NCI-H1105 (cell line): ENCODE measurements at places on chromosomes 2 and 18.

DNA sequence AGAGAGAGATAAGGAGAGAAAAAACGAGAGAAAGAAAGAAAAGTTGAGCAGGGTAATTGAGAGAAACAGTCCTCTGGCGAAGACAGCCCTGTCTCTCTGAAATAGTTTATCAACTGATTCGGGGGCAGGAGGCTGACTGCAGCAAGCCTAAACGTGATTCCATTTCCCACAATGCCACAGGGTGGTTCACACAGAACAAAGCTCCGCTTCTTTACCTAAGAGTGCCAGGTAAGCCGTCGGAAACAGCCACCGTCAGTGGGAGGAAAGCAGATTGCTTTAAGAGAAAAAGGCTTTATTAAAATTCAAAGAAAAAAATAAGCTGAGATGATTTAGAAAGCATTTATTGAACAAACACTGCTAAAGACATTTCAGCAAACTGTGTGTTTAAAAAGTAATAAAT is 271.4 kb upstream of the POU3F3 start:
- no peak for DNase-seq

DNA sequence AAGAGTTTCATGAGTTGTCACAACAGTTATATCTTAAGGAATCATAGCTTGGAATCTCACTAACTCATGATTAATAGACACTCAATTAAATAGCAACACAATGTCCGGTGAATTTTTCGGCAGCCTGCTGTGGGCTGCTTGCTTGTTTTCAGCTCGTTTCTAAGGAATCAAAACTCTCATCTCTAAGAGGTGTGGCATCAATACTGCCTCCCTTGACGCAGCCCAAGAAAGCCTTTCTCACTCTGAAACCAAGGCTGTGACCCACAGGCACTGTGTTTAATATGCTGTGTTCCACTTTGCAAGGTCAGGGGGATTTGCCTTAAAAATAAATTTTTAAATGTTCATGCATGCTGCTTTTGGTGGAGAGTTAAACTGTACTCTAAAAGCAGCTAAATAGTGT is 5.4 kb downstream of the DCC start:
- no peak for DNase-seq

GRCh38 chr18:74451148-74451547 is 6.0 kb downstream of the DIPK1C start:
- no peak for DNase-seq

- no peak for DNase-seq
Observed at GRCh38 chr2:80293039-80293438, 11.5 kb downstream of the LRRTM1 start.

DNA sequence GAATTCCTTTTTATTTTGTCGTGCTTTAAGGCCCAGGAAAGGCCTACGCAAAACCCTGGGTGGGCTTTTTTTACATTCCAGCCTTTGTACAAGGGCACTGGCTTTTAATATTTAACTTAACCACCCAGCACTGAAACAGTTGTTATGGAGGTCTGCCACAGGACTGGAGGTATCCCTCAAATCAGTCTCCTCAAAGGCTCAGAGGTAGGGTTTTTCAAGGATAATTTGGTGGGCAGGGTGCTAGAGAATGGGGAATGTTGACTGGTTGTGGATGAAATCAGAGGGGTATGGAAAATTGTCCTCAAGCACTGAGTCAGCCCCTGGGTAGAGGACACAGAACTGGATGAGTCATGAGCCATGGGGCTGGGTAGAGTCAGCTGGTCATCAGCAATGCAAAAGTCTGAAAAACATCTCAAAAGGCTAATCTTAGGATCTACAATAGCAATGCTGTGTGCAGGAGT is 443.1 kb downstream of the THSD7B start:
- no peak for DNase-seq

- no peak for DNase-seq
Observed at GRCh38 chr18:23835506-23835905, 146.3 kb downstream of the LAMA3 start.
